ENCODE measurements at places on chromosomes 2 and 18.

DNA sequence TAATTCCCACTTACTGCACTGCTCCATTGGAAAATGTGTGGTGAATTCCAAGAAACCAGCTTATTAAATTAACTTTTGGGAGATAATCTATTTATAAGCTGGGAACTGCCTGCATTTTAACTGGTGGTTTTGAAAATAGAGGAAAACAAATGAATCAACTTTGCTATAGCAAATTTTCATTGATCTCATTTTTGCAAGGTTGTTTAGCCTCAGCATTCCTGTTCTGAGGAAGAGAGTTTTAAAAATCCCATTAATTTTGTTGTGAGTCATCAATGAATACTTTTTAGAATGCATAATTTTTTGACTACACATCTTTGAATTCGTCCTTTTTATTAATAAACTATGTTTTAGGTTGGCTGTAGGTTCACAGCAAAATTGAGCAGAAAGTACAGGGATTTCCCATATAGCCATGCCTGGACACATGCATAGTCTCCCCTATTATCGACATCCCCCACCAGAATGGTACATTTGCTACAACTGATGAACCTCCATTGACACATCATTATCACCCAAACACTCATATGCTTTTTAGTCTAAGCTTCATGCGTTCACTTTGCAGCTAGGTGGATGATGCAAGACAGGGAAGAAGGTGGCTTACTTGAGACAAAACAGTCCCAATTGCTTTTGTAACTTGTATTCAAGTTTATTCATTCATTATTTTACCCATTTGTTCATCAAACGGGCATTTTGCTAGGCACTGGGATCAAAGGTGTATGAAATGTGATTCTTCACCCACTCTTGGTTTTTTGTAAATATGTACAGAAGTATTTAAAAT is 106.9 kb downstream of the ZNF521 start:
- DNase-seq: no peak

GRCh38 chr2:174788291-174788929 is 24.1 kb upstream of the CHRNA1 start:
- no peak for DNase-seq

GRCh38 chr2:101479328-101479727 is 4.4 kb upstream of the RFX8 start:
- DNase-seq: no peak

GRCh38 chr2:16281451-16282335 is 341.3 kb downstream of the MYCN start:
- DNase-seq: peak; percentile 68

- no peak for DNase-seq
Observed at GRCh38 chr2:151056870-151057269, 204.8 kb downstream of the RBM43 start.

DNA sequence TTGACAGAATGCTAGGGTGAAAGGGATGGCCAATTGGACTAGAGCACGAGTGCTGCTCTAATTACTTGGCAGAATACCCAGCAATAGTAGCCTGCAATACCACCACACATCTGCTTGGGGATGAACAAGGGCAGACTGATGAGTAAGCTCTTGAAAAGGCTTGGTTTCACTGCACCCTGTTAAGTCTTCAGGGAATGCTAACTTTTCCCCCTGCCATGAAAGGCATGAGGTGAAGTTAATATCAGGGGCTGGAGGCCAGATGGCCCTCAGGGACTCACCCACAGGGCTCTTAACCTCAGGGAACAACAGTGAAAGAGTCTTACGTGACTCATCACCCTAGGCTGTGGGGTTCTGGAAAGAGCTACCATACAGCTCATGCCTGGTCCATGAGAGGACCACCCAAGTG is 51.7 kb upstream of the MYL1 start:
- DNase-seq: no peak

- no peak for DNase-seq
Observed at GRCh38 chr2:79082987-79083386, 4.8 kb downstream of the REG1B start.

DNA sequence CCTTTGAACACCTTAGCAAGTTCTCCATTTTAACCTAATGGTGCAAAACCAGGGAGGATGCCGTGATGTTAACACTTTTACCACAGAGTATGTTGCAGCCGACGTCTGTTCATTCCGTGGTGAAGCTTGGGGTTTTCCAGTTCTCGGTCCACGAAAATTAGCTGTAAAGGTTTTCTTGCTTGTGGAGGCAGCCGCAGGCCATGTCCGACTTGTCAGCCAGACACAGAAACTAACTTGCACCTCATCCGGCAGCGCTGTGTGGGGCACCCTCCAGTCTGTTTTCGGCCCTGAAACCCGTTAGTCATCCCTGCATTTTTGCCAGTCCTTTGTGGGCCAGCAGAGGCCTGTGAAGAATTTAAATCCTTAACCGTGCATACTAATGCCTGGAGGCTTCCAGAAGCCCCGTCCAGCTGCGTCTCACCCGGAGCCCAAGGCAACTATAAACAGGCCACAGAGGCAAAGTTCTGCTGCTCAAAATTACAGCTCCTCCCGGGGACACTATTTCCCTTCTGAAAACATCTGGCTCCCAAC is 70.6 kb downstream of the SH3YL1 start:
- no peak for DNase-seq

DNA sequence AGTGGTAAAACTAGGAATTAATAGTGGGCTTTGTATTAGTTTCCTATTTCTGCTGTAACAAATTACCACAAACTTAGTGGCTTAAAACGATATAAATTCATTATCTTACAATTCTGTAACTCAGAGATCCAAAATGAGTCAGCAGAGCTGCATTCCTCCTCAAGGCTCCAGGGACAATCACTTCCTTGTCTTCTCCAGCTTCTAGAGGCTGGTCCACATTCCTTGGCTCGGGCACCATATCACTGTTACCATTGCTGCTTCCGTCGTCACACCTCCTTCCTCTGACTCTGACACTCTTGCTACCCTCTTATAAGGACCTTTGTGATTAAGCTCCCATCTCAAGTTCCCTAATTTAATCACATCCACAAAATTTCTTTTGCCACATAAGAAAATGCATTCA is 567.8 kb upstream of the KLHL29 start:
- no peak for DNase-seq

- no peak for DNase-seq
Observed at GRCh38 chr2:120568975-120569268, 166.7 kb upstream of the GLI2 start.

- DNase-seq: no peak
Observed at GRCh38 chr2:103526757-103527156, 764.9 kb downstream of the TMEM182 start.

GRCh38 chr18:11149441-11150270 is at the start of gene PIEZO2:
PIEZO2 (minus strand) TSS chr18:11149569; CDS start chr18:11148588, 981 bp downstream.
- peak; percentile 85 for DNase-seq

- DNase-seq: peak; percentile 80
Observed at GRCh38 chr2:11154016-11154922, 998 bp upstream of the SLC66A3 start.

DNA sequence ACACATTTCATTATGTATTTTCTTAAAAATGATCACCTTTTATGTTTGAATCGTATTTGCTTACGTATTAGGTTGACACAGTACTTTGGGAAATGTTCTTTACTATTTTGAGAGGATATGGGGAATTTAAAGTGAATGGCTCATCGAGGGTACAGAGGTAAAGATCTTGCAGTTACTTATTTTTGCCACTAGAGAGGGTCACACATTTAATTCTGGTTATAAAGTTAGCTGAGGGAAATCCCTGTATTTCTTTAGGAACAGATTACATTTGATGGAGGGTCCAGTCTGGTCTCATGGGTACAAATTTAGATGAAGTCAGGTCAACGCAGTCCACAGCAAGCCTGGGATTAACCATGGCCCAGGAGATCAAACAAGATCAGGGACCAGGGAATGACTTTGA is 24.5 kb downstream of the DYNC2LI1 start:
- no peak for DNase-seq

DNA sequence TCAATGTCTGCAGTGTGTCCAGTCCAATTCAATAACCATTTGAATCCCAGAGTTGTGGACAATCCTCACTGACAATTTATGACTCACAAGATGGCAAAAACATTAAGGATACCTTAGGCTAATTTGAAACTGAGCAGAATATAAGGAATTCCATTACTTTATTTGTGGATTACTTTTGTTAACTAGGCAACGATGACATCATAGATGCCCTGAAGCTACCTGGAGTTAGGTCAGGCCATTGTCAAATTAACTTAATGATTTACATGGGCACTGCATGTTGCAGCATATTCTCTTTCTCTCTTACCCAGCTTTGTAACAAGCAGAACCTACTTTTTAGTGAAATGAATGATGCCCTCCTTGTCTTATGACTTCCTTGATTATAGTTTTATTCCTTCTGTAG is 100.0 kb upstream of the CDCA7 start:
- DNase-seq: no peak

GRCh38 chr2:38220164-38220563 is 144.2 kb upstream of the CYP1B1 start:
- DNase-seq: no peak

DNA sequence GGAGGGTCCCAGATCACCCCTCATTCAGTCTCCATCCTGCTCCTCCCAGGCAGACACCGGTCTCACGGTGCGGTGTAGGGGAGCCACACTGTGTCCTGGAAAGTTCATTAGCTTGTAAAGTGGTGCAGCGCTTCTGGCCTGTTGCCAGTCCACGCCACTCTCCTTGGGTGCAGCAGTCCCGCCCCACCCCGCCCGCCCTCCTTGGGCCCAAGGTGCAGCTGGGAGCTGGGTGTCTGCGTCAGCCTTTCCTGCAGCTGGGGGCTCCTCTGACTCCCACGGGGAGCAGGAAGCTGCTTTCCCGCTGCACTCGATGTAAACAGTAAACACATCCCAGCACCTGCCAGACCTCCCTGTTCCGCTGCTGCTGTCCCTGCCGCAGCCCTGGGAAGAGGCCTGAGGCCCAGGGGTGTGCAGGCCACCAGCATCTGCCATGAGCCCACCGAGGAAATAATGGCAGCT is 53.8 kb upstream of the ASB18 start:
- no peak for DNase-seq

GRCh38 chr18:6484659-6485058 is 69.9 kb upstream of the L3MBTL4 start:
- DNase-seq: no peak

DNA sequence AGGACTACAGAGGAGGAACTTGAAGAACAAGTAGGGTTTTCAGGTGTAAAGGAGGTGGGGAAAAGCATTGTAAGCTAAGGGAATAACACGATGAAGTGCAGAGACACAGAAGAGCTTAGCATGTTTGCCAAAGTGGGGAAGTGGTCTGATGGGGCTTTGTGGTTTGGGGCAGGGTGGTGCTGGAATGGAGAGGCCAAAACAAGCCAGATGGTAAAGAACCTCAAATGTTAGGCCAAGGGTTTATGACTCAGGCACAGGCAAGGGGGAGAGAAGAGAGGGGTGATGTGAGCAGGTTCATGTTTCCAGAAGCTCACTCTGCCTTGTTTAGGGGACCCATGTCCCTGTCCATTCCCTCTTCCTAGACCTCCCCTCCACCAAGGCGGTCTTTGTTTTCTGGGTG is 104.5 kb upstream of the YWHAQ start:
- no peak for DNase-seq

GRCh38 chr2:235779444-235779896 is 285.6 kb downstream of the AGAP1 start:
- peak; percentile 65 for DNase-seq

- DNase-seq: no peak
Observed at GRCh38 chr2:190219186-190219585, 100.4 kb downstream of the HIBCH start.

GRCh38 chr2:174122185-174122584 is 126.1 kb downstream of the OLA1 start:
- DNase-seq: no peak

- DNase-seq: no peak
Observed at GRCh38 chr2:74149247-74149525, 1.5 kb upstream of the BOLA3 start.

- no peak for DNase-seq
Observed at GRCh38 chr2:120336749-120337148, 9.2 kb upstream of the INHBB start.

GRCh38 chr2:25053041-25053440 is 11.2 kb downstream of the EFR3B start:
- DNase-seq: no peak

DNA sequence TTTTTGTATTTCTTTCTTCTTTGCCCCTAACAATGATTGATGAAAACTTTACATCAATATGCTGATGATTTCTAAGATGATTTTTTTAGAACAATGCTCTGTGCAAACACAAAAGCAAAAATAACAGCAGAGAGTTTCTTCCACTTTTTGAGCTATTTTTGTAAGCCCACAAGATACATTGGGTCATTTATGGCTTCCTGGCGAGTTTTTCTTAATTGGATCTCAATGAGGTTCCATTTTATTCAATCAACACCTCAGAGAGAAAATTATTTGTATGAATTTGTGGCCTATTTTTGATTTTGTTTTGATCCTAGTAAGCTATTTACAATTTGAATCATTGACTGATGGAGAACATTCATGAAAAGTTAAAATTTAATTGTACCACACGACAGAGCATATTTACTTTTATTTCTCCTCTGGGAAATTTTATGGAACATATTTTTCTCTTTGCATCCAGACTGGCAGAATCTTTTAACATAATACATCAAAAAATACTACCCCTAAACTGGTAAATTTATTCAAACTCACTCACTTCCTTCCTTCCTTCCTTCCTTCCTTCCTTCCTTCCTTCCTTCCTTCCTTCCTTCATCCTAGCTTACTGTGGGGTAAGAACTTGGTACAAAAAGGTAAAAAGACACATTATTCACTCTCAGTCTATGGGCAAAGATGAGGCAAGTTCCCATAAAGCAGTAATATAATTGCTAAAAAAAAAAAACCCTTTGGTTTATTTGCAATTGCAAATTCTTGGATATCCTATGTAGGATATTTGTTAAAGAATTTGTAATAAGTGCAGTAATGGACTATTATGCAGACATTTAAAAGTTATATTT is 710.4 kb downstream of the SLC4A3 start:
- no peak for DNase-seq

DNA sequence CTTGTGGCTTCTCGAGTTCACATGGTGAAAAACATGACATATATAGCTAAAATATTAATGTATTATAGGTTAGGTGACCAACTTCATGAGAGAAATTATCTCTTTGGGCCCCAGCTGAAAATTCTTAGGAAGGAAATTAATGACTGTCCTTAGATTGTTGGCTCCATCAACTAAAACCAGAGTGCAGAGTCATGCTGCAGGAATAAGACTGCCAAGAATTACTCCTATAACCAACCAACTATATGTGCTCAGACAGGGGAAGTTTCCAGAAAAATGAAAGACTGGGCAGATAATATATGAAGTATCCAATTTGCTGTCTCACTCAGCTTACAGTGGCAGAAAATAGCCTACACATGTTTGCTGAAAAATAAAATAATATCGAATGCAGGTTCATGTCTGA is 71.0 kb upstream of the TMEFF2 start:
- DNase-seq: no peak

DNA sequence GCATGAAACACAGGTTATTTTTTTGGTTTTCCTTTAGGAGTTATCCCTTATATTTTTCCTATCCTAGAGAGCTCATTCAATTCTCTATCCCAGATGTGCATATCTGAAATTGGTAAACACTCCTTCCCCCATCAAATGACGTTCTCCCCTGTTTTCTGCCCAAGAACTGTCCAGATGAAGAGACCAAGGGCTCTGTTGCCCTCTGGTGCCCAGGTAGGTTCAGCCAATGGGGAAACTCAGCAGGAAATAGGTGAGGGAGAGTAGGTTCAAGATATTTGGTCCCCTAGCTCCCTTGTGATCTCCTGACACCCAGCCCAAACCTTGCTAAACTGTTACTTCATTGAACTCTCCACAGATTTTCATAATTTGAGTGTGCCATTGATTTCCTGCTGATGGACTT is 14.1 kb upstream of the INO80C start:
- no peak for DNase-seq

GRCh38 chr2:30164131-30164925 is 17.5 kb downstream of the YPEL5 start:
- no peak for DNase-seq

- no peak for DNase-seq
Observed at GRCh38 chr2:102313025-102313424, 1.7 kb downstream of the IL1RL1 start.
